ENCODE measurements at places on chromosomes 12 and 14.

GRCh38 chr14:38078393-38078792 lies 129.3 kb upstream of the SSTR1 start:
- no peak for DNase-seq

GRCh38 chr12:123502163-123502704 lies 31.3 kb downstream of the RILPL1 start:
- no peak for DNase-seq

- no peak for DNase-seq
Measured at GRCh38 chr12:84315926-84316325, 596.7 kb downstream of the SLC6A15 start.

DNA sequence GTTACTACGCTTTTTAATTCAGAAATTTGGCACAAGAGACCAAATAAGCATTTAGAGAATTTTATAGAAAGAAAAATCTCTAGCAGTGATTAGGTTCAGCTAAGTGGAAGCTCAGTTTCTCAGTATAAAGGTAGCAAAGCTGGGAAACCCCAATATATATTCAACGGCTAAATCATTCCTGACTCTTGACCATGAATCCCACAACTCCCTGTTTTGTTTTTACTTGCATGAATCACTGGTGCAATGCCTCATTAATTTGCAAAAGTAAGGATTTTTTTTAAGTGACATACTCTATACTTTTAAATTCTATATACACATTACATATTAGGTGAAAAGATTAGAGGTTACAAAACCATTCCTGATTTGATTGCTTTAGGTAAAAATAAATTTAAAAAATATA lies 74.3 kb upstream of the PLEKHG7 start:
- DNase-seq, result no peak

DNA sequence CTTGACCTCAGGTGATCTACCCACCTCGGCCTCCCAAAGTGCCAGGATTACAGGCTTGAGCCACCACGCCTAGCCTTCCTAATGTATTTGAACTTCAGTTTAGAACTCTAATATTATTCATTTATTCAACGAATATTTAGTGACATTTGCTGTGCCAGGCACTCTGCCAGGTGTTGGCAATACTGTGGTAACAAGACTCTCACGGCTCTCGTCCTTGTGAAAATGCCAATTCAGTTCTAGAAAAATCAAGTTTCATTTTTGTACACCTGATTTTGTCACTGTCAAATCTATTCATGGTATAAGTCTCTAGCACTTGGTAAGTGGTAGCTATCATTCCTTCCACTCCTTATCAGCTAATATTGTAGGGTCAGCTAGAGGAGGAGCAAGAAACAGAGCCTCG lies 6.3 kb upstream of the PWP1 start:
- no peak for DNase-seq

Measured in AG10803 (cell line).